Central memory CD8-positive, alpha-beta T cell (primary cell): ENCODE measurements at places on chromosomes 3 and 15.

- no peak for DNase-seq
Observed at GRCh38 chr3:148466143-148466542, 231.6 kb upstream of the AGTR1 start.

DNA sequence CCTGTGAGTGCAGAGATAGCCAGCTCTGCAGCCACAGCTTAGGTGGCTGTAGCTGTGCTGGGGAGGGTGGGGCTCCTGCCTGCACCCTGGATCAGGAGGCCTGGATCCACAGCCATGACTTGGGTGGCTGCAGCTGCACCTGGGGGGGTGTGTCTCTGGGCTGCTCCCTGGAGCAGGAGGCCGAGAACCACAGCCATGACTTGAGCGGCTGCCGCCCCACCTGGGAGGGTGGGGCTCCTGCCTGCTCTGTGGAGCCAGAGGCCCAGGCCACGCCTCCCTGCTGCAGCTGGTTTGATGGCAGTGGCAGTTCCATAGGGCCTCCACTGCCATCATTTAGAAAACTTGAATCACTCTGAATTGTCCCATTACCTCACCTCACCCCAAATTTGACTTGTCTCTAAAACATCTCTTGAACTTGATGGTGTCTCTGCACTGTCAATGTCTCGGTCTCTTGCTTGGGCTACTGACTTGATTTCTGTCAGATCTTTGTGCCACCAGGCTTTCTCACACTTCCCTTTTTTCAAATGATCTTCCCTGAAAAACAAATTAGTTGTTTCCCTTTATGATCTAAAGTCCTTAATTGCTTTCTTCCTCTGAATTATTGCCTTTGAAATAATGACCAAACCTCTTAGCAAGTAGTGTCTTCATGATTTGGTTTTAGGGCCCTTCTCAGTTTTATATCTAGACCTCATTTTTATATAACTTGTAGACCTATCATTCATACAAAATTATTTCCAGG is 313.2 kb upstream of the MME start:
- no peak for DNase-seq

DNA sequence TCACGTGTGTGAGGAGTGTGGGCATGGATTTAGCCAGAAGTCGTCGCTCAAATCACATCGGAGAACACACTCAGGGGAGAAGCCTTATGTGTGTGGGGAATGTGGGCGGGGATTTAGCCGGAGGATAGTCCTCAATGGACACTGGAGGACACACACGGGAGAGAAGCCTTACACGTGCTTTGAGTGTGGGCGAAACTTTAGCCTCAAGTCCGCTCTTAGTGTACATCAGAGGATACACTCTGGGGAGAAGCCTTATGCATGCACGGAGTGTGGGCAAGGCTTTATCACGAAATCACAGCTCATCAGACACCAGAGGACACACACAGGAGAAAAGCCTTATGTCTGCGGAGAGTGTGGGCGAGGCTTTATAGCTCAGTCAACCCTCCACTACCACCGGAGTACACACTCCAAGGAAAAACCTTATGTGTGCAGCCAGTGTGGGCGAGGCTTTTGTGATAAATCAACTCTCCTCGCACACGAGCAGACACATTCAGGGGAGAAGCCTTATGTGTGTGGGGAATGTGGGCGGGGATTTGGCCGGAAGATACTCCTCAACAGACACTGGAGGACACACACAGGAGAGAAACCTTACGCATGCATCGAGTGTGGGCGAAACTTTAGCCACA is 28.1 kb downstream of the ZNF589 start:
- DNase-seq, result no peak

- peak; percentile 48 for DNase-seq
Observed at GRCh38 chr3:108090049-108090700, 656 bp downstream of the CD47 start.

- no peak for DNase-seq
Observed at GRCh38 chr3:117801912-117802239, 1092.3 kb downstream of the TUSC7 start.
